ENCODE measurements at places on chromosomes 1 and 21. TPM values are rescaled to one million over a fixed set of nuclear protein-coding genes. Genes with fewer than 3 reads are reported as not detected.

- no peak for DNase-seq
Observed at GRCh38 chr1:79010589-79010988, 4.1 kb upstream of the ADGRL4 start.

DNA sequence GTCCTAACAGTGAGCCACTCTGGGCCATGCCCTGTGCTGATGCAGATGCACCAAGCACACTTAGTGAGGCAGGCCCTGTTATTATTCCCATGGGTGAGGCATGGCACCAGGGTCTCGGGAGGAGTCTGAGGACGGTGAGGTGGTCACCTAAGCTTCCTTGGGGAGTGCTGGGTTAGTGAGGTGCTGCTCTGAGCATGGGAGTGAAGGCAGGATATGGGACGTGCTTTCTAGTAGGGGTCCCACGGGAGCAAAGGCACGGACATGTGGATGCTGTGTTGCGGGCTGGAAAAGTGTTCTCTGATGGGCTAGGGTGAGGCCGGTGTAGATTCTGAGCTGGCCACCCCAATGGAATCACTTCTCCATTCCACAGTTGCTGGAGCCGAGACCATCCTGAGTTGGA lies 77.5 kb upstream of the CSF3R start:
- DNase-seq = no peak

COL6A2 gene
- not detected for total RNA-seq

OR6K3 gene
- total RNA-seq = not detected

DNA sequence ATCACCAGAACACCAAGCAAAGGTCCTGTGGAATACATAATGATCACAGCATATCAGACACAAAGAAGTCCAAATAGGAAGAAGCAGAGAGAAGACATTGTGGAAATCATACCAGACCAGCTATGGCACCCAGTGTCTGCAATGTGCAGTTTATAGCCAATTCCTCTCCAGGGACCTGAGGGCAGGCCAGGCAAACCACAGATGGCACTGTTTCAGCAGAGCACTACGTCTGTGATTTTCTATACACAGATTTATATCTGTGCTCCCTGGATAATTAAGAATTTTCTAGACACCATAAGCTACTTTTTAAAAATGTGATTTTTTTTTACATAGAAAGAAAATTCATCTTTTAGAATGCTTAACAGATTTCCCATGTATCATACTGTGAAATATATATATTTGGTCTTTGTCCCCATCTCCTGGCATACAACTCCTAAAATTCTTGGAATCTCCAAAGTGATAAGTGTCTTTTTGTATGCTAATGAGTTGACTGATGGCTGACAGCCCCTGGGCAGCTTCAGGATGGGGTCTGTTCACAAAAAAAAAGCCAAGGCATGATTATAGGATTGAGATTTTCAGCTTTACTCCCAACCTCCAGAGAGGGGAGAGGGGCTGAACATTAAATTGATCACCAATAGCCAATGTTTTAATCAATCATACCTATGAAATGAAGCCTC lies 498.1 kb downstream of the SIPA1L2 start:
- DNase-seq = no peak

DNA sequence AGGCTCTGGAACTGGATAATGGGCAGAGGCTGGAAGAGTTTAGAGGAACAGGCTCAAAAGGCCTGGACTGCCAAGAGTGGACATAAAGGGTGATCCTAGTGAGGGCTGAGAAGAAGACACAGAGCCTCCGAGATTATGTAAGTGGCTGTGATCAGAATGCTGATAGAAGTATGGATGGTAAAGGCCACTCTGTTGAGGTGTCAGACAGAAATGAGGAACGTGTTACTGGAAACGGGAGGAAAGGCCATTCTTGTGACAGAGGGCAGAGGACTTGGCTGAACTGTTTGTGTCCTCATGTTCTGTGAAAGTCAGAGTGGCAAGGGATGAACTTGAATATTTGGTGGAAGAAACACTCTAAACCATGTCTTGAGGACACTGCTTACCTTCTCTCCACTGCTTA lies 6.7 kb upstream of the ABCG1 start:
- DNase-seq = no peak

DNA sequence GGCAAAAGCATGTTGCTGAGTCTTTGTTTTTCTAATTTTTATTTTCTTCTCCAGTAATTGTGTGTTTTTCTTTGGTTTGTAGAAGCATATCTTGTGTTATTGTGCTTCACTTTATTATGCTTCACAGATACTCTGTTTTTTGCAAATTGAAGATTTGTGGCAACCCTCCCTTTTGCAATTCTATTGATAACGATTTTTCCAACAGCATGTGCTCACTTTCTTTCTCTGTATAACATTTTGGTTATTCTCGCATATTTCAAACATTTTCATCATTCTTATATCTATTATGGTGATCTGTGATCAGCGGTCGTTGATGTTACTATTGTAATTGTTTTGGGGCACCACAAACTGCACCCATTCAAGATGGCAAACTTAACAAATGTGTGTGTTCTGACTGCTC lies 3.8 kb upstream of the ANGEL2 start:
- DNase-seq = no peak

DNA sequence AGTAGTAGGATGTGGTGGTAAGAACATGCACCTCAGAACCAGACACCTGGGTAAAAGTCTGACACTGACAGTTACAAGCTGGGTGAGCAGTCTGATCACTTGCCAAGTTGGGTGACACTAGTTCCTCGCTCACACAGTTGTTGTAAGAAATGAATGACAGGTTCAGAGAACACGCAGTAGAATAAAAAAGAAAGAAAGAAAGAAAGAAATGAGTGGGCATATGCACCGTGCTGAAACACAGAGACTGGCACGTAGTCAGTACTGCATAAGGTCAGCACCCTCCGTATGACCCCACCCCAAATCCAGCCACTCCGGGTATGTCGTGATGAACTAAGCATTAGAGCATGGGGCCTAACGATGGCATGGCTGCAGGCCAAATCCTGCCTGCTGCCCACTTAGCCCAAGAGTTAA lies 90.6 kb downstream of the GLUL start:
- no peak for DNase-seq

GRIK3 gene
- total RNA-seq = not detected

- no peak for DNase-seq
Observed at GRCh38 chr21:43699933-43700599, 18.9 kb upstream of the PDXK start.

GRCh38 chr21:36754241-36754898 lies 55.5 kb downstream of the SIM2 start:
- DNase-seq = no peak

DNA sequence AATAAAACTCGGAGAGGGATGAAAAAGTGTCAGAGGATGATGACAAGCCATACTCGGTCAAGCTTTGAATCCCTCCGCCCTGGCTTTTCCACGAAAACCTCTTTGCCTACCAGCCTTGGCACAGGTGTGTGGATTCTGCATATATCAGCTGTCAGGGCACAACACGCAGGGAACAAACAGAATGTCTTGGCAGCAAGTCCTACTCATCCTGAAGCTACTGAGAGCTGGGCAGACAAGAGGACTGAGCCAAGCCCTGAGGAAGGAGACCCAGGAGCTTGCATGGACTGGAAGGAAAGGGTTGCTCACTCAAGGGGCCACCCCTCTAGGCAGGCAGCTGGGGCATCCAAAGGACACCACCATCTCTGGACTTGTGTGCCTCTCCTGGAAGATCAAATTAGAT lies 132.4 kb downstream of the HMGB4 start:
- no peak for DNase-seq

ZNF684 gene
- total RNA-seq = 1.2 TPM

GRCh38 chr1:112272101-112272772 lies 123.8 kb upstream of the CTTNBP2NL start:
- no peak for DNase-seq

- DNase-seq = peak; percentile 85
Observed at GRCh38 chr1:180168786-180169639, 14.3 kb downstream of the QSOX1 start.

MX1 gene
- total RNA-seq = 18.0 TPM

MAN1C1 gene
- 0.28 TPM for total RNA-seq

FLG2 gene
- not detected for total RNA-seq

DNA sequence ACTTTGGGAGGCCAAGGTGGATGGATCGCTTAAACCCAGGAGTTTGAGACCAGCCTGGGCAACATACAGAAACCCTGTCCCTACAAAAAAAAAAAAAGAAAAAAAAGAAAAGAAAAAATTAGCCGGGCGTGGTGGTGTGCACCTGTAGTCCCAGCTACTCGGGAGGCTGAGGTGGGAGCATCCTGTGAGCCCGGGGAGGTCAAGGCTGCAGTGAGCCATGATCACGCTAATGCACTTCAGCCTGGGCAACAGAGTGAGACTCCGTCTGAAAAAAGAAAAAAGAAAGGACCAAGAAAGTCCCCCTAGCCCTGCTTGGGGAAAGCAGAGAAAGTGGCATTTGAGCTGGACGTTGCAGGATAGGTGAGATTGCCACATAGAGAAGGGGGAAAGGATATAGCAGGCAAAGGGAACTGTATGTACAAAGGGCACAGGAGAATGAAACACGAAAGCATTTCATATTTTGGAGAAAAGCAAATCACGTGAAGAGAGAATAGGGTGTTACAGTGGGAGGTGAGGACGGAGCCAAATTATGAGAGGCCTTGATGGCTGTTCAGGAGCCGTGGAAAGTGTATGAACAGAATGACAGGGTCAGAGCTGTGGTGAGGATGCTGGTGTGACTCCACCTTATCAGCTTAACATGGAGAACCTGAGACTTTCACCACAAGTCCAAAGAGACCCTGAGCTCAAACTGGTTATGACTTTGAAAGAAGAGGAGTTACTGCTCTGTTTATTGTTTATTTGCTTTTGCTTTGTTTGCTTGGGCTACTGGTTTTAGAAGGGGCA lies 19.5 kb upstream of the LRIG2 start:
- no peak for DNase-seq

PIGP gene
- total RNA-seq = 16.2 TPM

KCNJ9 gene
- total RNA-seq = not detected

GRCh38 chr1:104468282-104468681 lies 718.6 kb downstream of the AMY1C start:
- no peak for DNase-seq

DNA sequence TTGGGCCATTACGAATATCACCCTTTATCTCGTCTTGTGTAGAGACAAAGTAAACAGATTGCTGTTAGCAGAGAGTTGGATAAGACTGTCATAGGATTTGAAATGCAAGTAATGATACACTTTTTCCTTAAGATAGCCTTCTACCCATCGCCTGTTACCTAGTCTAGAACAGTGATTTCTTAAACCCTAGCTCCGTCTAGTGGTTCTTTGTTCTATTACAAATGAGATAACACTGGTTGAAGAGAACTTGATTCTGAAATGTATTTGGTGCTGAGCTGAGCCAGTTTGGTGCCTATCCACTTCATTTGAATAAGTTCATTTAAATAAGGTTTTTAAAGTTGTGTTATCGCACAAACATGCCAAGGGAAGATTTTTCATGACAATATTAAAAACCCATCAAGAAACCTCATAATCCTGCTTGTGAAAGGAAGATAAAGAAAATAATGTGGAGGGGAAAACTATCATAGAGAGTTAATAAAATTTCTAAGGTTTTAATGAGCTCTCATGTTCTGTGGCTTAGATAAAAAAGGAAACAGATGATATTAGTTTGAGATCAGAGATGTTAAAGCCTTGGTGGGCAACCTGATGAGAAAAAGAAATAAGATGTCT lies 1.5 kb upstream of the KCNH1 start:
- DNase-seq = peak; percentile 72

- no peak for DNase-seq
Observed at GRCh38 chr21:27812279-27812678, 845.4 kb upstream of the ADAMTS5 start.

DNA sequence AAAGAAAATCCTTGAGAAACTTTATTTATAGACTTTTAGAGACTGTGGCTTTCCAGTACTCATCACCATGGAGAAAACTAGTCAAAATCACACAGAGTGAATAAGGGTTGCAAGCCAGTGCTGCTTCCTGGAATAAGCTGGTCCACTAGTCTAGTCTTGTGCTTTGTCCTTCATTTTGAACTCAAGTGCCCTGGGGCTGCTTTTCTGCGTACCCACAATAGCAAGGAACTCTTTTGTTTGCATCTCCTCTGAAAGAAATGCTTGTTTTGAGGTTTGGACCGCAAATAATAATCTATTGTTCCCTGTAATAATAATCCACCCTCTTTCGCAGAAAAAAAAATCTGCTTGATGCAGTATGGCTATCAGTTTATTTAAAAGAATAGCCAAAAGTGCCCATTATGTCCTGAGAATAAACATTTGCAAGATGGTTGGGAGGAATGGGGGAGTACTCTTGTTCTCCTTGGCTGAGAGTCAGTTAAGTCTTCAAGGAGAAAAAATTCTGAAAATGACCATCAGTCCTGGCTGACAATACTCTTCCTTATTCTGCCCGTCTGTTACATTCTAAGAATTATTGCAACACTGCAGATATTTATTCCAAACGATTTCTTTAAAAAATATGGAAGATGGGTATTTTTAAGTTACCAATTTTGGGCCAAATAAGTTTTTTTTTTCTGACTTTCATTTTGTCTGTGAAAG lies 41.9 kb downstream of the MPZL1 start:
- no peak for DNase-seq

DNA sequence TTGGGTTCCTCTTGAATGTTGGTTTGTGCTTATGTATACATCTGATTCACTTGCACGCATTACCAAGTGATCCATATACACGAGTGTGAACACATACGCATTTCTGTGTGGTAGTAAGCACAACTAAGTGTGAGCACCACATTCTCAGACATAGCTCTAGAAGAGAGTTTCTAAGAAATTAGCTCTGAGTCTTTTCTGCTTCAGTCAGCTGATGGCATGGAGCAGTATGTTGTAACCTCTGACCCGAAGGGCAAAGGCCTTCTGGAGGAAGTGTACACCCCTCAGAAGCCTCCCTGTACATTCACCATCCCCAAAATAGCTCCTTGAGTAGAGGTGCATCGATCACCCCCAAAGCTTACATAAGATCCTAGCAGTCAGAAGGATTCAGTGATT lies 183.7 kb downstream of the KIF26B start:
- DNase-seq = no peak

DNA sequence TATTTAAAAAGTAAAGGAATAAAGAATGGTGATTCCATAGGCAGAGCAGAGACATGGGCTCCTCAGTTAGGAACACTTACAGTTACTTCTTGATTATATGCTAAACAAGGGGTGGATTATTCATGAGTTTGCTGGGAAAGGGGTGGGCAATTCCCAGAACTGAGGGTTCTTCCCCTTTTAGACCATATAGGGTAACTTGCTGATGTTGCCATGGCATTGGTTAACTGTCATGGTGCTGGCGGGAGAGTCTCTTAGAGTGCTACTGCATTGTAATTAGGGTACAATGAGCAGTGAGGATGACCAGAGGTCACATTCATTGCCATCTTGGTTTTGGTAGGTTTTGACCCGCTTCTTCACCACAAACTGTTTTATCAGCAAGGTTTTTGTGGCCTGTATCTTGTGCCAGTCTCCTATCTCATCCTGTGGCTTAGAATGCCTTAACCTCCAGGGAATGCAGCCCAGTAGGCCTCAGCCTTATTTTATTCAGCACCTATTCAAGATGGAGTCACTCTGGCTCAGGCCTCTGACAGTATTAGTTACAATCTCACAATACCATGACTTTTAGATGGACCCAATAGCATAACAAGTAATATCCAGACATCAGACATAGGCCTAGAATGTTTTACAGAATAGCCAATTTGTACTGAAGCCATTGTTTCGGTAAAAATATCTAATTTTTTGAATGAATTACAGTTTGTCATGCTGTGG lies 106.8 kb downstream of the ZBTB18 start:
- DNase-seq = no peak

Measured in HT-29 (cell line).